ENCODE measurements at places on chromosomes 16 and 17.

GRCh38 chr17:8074554-8074953 lies 13.0 kb downstream of the ALOX12B start:
- DNase-seq: no peak

DNA sequence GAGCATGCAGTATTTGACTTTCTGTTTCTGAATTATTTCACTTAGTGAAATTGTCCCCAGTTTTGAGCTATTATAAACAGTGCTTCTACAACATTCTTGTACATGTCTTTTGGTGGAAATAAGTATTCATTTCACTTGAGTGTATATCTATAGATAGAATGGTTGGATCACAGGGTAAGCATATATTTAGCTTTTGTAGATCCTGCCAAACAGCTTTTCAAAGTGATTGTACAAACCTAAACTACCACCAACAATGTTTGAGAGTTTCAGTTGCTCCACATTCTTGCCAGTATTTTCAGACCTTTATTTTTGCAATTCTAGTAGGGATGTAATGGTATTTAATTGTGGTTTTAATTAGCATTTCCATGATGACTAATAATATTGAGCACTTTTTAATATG lies 91.6 kb downstream of the CCT6B start:
- DNase-seq: no peak

- DNase-seq: no peak
Measured at GRCh38 chr17:4560837-4561256, 470 bp upstream of the GGT6 start.

DNA sequence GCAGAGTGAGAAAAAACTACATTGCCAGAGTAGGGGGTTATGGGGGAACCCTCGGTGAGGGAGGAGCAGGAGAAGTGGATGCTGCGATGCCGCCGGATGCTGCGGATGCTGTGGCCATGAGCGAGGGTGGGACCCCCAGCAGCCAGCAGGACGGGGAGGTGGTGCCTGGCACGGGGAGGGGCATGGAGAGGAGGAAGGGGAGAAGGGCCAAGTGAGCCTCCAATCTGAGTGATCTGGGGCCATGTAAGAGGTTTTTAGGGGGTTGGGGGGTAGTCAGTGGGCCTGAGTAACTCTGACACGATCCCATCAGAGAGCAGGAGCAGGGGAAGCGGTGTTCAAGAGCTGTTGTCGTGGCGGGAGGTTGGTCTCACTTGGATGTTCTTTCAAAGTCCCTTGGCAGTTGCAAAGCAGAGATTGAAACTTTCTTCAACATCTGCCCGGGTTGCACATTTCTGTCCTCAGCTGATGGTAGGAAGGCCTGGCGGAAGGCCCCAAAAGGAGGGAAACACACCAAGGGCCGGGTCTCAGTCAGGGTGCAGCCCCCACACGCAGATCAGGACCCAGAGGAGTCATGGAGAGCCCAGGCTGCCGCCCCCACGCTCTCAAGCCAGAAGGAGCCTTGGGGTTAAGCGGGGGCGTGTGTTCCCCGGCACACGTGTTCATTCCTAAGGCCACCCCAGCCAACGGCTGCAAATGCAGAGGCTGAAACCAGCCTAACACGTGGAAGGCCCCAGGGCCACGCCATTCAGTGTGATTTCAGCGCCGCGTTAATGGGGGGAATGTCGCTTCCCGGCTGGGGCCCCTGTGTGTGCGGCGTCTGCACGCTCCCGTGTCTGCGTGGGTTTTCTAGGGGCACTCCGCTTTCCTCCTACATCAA lies 81.7 kb downstream of the ZDHHC7 start:
- no peak for DNase-seq

DNA sequence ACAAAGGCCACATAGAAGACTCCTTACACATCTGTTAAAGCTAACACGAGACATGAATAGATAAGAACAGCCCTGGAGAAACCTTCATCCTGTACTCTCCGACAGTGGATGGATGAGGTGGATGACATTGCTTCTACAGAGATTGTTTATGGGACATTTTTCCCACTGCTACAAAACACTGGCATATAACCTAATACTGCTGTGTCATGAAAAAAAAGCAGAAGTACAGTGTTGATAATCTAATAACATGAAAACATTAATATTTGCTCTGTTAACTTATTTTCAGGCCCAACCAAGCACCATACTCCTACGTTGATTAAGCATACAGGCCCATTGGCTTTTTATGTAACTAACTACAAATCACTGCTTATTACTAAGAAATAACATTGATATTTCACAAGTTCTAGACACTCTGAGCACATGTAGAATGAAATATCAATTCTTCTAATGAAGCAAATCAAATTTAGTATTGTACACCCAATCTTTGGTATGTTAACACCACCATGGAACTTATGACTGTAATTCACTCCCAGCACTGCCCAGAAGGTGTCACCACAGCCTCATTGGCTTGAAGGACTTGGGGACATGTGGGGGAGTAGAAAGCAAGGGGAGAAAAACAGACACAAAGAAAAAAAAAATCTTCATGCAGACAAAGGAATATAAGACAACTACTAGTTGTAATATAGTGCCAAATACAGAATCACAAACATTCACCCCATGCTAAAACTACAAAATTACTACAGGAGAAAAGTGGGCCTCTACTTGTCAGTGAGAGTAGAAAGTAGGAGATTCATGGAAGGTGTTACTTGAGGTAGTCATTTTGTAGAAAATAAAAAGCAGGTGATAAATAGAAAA lies 330.0 kb upstream of the PMFBP1 start:
- DNase-seq: peak; percentile 6

- DNase-seq: no peak
Measured at GRCh38 chr16:67963662-67964321, 4.6 kb downstream of the SLC12A4 start.

DNA sequence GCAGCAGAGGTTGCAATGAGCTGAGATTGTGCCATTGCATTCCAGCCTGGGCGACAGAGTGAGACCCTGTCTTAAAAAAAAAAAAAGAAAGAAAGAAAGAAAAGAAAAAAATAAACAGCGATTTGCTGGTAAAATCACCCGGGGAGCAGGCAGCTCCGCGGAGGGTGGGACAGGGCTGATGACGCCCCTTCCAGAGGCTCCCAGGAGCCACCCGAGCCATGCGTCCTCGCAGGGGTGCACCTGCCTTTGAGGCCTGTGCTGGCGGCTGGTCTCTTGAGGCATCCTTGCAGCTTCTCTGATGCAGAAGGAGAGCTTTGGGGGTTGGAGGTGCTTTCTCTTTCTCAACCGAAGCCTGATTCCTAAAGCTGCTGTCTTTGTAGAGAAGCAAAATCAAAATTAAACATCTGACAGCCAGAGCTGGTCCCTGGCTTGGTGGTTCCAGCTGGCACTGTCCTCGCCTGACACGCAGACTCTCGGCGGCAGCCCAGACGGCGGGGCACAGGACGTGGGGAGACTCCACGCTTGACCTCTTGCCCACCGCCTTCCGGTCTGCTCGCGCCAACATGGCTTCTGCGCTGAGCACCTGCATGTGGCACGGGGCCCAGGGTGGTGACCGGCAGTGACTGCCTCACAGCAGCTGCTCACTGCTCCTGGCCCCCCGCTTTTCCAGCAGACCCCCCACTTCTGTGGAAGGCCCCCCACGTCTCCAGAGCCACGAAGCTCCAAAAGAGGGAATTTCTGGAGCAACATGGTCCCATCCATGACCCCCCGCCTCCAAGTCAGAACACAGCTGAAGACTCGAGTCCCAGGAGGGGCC lies 6.6 kb downstream of the UTS2R start:
- no peak for DNase-seq

GRCh38 chr17:2701161-2701995 lies 10.2 kb downstream of the CLUH start:
- DNase-seq: no peak

- peak; percentile 19 for DNase-seq
Measured at GRCh38 chr16:19375561-19376158, 42.0 kb upstream of the TMC5 start.

- no peak for DNase-seq
Measured at GRCh38 chr17:66799849-66800537, 34.9 kb upstream of the CACNG5 start.

GRCh38 chr17:80970762-80971703 lies 20.6 kb upstream of the CHMP6 start:
- DNase-seq: no peak

DNA sequence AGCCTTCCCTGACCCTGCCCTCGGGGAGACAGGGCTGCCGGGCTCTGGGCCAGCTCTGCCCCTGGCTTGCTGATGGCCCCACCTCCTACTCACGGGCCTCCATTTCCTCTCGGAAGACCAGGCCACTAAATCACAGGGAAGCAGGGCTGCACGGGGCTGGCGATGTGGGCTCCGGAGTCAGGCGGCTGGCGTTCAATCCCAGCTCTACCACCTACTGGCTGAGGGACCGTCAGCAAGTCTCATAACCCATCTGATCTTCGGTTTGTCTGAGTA lies 113.4 kb downstream of the AMFR start:
- no peak for DNase-seq

DNA sequence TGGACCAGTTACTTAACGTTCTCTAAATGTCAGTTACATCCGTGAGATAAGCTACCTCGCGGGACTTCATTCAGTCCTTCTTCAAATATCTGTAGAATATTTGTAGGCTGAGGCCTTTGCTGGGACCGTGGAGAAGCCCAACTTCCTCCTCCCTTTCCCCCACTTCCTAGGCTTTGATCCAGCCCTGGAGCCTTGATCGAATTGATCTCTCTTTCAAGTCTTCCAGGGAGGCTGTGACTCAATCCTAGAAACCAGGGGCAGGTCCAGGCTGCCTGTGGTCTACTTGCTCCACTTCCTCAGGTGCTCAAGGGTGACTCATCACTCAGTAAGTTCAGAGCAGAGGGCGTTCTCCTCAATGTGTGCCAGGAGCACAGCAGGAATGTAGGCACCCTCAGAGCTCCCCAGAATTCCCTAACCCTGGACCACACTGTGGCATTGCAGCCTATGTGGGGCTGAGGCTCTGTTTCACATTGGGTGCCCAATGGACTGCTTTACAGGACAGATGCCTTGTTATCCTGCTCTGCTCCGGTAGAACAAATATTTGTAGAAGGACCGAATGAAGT lies 11.2 kb upstream of the CEP20 start:
- no peak for DNase-seq

Data from nucleus accumbens (tissue), 56 donors.